Activated CD8-positive, alpha-beta memory T cell treated with anti-CD3 and anti-CD28 coated beads for 24 hours (primary cell): ENCODE measurements at places on chromosomes 12 and 14.

- peak; percentile 75 for DNase-seq
Measured at GRCh38 chr12:49017891-49018260, 700 bp downstream of the PRKAG1 start.

- no peak for DNase-seq
Measured at GRCh38 chr14:84247693-84248092, 1282.3 kb upstream of the FLRT2 start.

DNA sequence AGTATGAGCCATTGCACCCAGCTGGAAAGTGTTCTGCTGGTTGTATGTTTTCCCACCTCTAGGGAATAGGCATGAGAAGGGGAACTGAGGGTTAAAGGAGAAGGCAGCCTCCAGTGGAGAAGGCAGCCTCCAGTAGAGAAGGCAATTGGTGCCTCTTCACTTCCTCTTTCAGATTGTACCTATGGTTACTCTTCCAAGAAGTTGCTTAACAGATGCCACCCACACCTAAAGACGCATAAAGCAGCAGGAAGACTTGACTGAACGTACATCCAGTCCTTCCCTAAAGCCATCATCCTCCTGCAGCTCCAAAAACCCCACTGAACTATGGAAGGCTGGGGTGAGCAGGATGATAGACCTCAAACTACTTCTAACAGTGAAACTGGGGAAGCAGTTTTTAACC lies 13.1 kb downstream of the DPF3 start:
- DNase-seq, result no peak

DNA sequence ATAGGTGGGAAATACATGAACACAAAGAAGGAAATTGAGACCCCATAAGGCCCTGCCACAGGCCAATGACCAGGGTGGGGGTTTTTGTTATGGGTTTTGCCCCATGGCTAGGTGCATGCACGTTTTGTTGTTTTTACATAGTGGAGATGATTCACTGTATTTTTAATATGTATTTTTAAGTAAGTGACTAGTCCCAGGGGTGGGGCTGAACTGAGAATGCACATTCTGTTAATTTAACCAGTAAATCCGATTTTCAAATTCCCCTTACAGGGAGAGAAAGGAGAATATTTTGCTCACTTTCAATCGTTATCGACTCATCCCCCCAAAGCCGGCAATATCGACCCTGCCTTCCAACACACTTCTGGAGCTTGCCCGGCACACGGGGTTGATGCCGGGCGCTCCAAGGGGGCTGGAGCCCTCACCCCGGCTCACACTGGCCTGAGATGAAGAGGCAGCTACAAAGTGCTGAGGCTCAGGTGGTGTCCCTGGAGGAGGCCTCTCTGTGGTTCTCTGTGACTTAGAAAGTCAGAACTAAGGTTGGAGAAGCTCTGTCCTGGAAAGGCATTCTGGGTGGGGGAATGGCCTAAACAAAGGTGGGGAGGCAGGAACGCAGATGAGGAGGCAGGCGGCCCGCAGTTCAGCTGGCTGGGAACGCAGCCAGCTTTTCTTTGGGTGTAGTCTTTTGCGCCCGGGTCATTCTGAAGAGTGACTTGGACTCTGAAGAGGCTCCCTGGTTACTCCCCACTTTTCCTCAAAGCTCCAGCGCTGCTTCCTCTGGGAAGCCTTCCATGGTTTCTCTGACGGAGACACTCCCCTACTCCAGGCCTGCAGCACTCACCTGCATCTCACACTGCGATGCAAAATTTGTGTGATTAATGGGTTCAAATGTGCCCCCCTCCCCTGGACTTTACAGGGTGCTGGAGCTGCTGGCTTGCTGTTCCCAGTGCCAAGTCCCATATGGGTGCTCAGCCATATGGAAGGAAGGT lies 50.7 kb upstream of the DLK1 start:
- DNase-seq, result no peak

DNA sequence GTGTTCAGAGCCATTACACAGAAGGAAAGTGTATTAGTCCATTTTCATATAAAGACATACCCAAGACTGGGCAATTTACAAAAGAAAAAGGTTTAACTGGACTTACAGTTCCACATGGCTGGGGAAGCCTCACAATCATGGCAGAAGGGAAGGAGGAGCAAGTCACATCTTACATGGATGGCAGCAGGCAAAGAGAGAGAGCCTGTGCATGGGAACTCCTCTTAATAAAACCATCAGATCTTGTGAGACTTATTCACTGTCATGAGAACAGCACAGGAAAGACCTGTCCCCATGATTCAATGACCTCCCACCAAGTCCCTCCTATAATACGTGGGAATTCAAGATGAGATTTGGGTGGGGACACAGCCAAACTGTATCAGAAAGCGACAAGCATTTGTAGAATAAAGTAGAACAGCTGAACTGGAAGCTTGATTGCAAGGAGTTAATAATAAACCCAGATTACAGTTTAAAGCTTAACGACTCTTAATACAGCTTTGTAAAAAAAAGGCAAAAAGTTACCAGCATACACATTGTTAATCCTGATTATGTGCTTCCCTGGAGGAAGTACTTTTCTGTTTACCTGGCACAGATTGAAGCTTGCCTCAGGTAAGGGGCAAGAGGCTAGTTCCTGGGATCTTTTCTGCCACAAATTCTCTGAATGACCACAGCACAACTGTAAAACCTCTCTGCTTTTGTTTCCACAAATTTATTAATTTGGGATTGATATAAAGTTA lies 18.1 kb upstream of the STON2 start:
- DNase-seq, result no peak

- DNase-seq, result peak; percentile 71
Measured at GRCh38 chr14:104138098-104138717, at the start of gene KIF26A. TSS of gene KIF26A (plus strand) at chr14:104138587. CDS start at chr14:104138723, 136 bp downstream.

DNA sequence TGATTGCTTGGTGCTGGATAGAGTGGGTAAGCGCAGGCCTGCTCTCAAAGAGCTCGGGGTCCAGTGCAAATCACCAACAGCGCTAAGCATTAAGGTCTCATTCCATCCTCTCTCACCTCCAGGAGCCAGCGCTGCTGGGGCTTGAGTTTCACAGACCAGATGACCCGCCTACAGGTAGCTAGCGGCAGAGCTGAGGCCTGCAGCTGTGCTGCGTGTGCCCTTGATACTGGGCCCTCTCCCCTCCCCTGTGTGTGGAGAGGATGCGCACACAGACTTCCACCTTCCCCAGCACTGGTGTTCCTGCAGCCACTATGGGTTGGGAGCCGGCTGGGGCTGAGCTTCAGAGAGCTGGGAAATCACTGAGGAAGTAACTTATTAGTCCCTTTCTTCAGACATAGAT lies 149.9 kb downstream of the CALM1 start:
- no peak for DNase-seq

DNA sequence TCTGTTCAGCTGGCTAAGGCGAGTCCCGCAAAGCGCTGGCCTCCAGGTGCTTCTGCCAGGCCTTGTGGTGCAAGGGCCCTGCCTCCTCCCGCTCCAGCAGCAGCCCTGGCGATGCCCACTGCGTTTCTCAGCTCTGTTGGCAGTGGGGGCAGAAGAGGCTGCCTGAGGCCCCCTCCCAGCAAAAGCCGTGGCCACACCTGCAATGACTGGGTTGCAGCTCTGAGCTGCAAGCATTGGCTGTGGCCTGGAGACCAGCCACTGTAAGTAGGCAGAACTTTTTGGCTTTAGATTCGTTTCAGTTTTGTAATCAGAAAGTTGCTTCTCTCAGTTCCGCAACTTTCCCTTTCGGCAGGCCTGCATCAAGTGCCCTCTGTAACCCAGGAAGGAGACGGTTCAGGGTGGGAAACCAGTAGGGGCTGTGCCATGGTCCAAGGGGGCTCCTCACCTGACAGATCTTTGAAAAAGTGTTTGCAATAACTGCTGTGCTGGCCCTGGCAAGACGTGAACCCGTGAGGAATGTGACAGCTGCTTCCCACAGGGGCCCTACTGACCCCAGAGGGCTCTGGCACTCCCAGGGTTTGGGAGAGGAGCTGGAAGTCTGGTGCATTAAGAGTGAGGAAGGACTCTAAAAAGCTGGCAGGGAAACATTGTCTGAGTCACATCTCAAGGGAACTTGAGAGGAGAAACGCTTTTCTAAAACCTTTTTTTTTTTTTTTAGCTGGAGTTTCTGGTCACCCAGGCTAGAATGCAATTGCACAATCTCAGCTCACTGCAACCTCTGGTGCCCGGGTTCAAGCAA lies 54.5 kb upstream of the MAX start:
- DNase-seq, result no peak

DNA sequence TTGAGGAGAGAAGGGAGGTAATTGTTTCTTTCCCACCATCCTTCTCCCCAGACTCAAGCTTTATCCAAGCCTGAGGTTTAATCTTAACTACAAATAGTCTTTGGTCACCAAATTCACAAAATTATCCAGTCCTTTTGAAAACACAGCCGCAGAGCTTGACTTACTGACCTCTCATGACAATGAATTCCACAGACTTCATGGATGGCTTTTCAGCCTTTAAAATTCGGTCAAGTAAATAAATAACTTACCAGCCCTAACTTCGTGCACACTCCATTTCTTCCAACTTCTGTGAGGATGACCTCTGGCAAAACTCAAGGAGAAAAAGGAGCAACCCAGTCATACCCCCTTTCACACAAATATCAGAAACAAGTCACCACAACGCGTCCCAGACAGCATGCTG lies 137.0 kb upstream of the CDKN3 start:
- no peak for DNase-seq

GRCh38 chr12:56104815-56105608 lies 653 bp downstream of the PA2G4 start:
- DNase-seq, result no peak

GRCh38 chr14:25111061-25111601 lies 61.2 kb upstream of the STXBP6 start:
- no peak for DNase-seq

GRCh38 chr12:12606781-12607589 lies 4.7 kb upstream of the CREBL2 start:
- no peak for DNase-seq

DNA sequence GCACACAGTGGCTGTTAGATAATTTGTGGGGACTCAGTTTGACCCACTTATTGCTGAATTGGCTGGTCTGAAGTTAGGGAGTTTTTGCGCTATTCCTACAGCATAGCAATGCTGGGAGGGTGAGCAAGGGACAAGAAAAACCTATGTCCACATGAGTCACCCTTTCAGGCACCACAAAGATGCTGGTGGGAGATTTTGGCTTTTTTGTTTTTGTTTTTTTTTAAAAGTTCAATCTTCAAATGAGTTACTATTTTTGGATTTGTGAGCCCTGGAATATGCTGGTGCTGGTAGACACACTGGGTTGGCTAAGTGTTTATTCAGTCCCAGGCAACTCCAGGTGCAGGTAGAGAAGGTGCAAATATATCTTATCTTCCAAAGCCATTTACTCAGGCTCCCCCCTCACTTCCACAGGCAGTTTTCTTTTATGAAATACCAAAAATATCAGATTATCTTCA lies 143.4 kb downstream of the BTG1 start:
- no peak for DNase-seq

GRCh38 chr12:125186471-125187147 lies 121.4 kb downstream of the AACS start:
- no peak for DNase-seq

DNA sequence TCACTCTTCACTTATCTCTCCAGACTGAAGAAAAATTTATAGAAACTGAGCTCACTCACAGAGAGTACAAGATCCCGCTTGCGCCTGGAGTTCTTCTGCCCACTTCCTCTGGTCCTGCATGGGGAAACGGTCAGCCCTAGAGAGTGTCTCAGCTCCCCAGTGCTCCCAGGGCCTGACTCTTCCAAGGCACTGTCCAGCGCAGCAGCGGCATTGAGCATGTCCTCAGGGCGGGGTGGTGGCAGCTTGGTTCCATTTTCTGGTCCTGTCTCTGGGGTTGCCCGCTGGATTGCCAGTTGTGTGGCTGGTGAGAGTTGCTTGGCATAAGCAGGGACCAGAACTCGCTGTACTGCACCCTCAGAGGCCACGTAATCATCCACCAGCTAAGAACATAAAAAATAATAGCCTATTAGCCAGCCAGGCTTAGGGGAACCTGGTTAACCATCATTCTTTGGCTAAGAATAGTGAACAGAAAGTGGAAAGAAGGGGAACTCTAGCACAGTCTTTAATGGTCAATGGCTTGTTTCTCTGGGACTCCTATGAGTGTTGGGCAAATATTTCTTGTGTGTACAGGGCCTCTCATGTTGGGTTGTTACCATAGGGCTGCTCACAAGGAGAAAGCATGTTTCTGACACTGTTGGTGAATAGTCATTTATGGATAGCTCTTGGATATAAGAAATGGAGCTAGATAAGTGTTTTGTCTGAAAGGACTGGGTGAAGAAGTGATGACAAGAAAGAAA lies 13.7 kb upstream of the AJUBA start:
- no peak for DNase-seq

DNA sequence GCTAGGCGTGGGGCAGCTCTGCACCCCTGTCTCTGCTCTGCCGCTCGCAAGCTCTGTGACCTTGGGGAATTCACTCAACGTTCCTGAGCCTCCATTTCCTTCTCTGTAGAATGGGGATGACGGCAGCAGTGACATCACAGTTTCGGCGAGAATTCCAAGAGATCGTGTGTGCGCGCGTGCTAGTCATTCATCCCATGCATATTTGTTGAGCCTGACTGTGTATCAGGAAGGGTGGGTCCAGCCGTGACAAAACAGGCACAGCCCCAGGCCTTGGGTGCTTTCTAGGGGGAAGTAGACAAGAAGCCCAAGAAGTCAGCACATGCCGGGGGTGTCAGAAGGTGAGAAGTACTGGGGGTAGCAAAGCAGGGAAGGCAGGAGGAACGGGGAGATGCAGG lies 145.6 kb upstream of the NCOR2 start:
- DNase-seq, result no peak

DNA sequence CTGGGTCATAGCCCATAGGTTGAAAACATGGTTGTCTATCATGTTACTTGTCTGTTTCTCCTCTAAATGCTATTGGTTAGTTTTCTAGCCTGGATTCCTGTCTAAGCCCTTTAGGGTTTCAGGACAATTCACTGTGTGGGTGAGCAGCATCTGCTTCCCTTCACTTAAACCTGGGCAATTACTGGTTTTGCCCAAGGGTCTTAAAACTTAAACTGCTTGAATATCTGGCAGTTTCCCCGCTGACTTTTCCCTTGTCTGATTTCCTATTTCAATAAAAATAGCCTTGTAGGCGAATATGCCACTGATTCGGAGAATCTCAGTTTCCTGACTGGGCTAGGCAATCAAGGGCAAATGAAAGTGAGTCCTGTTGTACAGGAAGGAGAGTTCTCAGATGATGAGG lies 138.7 kb upstream of the FGD4 start:
- no peak for DNase-seq

- DNase-seq, result no peak
Measured at GRCh38 chr14:90570461-90570860, 173.6 kb downstream of the CALM1 start.

DNA sequence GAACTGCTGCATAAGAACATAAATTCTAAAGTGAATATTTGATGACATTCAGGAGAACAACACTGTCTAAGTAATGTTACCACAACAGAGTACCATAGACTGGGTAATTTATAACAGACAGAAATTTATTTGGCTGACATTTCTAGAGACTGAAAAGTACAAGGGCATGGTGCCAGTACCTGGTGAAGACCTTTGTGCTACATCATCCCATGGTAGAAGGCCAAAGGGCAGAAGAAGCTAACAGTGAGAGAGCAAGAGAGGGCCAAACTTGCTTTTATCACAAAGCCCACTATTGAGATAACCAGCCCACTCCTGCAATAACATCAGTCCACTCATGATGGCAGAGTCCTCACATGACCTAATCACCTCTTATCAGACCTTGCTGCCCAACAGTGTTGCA lies 88.8 kb downstream of the FIGNL2 start:
- no peak for DNase-seq
